Activated CD8-positive, alpha-beta memory T cell treated with anti-CD3 and anti-CD28 coated beads for 48 hours (primary cell): ENCODE measurements at places on chromosomes 11 and 22.

DNA sequence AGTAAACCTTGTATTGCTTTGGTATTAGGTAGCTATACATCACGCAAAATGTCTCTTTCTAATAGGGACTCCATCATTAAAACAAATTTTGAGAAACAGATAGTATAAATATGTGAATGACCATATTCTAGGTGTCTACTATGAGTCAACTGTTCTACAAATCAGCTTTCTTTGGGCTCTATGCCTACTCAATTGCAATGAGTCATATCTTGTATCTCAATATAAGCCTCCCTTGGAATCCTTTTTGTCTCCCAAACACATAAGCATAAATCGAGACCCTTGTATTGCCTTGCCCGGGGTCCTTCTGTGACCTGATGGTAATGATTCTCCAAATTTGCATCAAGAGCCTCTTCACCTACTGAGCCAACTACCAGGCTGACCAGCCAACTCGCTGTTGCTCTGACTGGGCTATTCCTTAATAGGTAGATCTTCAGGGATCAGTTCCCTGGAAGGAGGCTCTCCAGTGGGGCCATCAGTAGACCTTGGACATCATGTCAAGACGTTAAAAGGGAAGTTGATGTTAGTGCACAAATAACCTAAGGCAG, 22.2 kb downstream of the BLID start:
- DNase-seq, result no peak

DNA sequence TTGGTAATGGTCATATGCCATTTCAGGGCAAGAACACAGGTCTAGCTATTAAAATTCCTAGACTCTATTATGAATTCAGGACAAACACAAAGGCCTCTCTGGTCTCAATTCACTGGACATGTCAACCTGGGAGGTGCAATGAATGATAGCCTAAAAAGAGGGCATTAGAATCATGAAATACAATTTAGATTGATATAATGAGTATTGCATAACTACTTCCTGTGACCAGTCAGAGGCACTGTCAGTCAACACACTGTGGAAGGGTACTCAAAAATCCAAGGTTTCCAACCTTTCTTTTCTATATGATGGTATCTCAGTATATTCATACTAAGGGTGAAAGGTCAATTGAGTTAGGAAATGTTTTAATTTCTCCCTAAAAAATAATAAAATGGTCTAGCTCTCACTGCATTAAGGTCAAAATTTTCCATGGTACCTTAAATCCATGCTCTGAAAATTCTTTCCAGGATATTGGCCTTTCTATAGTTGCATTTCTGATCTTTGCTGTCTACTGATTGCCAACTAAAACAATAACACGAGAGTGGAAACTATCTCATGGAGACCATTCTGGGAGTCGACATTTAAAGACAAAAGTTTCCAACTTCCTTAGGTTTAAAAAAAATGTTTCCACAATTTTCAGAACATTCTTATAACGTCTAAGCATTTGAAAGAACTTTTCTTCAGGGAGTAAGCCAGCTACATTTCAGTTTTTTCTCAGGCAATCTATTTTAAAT, 81.7 kb upstream of the APOA1 start:
- no peak for DNase-seq

- DNase-seq, result no peak
Measured at GRCh38 chr11:70183032-70183431, 20.1 kb upstream of the FADD start.

DNA sequence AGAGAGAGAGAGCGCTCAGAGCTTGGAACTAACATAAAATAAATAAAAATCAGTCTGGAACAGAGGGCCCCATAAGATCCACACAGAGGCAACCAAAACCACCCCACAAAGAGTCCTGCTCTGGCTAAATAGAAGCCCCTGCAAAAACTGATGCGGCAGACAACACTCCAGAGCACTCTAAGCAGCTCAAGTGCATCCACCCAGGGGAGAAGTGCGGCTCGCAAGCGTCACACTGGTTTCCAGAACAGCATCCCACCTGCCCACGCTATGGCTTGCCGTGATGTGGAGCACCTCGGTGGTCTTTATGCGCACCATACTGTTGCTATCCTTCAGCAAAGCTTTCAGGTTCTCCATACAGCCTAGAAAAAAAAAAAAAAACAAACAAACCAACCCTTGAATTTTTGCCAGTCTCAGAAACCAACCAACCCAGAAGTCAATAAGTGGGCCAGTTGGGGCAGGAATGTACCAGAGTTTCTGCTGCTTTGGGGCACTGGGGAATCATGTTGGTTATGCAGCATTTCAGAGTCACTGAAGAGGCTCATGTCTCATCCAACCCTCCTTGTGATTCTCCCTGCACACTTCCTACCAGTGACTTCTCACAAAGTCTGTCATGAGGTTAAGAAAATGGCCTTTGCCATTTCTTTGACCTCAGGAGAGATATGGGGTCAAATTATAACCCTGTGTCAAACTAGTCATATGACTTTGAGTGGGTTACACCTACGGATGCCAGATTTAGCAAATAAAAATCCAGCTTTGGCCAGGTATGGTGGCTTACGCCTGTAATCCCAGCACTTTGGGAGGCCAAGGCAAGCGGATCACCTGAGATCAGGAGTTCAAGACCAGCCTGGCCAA, 3.0 kb downstream of the RSPH14 start:
- no peak for DNase-seq
